Effector memory CD4-positive, alpha-beta T cell (primary cell): ENCODE measurements at places on chromosomes 3 and 15.

DNA sequence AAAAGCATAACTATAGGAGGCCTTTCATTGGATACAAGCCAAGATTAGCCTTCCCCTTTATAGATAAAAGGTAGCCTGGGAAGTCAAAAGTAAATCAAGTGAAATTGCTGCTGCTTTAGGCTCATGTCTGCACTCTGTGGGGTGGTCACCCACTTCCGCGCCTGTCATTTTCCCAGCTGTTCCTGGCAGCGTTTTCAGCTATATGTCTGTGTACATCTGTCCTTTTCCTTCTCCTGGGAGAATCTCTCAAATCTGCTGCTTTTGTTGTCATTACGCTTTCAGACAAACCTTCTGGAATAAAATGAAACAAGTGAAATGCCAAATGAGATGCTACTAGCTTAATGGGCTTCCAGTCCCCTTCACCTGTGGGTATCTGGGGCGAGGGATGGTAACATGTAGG lies 211.8 kb downstream of the MCTP2 start:
- DNase-seq, result no peak

DNA sequence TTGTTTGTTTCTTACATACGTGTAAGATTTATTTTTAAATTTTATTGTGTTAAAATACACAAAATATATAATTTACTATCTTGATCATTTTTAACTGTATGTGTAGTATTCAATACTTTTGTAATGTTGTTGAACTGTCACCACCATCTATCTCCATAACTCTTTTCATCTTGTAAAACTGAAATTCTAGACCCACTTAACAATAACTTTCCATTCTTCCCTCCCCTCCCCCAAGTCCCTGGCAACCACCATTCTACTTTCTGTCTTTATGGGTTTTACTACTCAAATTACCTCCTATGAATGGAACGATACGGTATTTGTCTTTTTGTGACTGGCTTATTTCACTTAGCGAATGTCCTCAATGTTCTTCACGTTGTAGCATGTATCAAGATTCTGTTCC lies 262.1 kb upstream of the CHRM5 start:
- no peak for DNase-seq

DNA sequence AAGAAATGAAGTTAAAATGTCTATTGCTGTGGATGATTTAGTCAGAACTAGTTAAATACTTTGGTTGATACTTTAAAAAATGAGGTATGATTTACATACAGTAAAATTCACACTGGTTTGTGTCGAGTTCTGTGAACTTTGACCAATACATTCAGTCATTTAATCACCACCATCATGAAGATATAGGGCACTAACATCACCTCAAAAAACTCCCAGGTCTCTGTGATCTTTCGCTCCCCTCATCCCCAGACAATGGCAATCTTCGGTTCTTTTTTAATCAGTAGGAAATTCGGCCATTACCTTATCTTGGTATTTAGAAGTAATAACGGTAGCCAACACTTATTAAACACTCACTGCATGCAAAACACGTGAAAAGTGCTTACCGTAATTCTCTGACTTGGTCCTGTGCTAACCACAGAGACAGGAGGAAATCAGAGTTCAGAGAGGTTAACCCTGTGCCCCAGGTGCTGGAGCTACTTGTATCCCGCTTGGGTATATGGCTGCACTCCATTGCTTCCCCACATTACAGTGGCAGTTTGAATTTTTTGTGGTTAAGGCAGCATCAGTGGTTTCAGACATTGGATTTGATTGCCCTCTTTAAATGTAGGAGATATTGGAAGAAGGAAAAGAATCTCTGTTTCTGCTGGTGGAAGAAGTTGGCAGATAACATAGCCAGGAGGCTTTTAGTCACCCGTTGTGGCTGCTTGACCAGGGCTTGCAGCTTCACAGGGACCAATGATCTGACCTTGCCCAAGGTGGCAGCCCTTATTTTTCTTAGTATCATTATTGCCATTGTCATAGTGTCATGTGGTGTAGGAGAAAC lies 4.2 kb downstream of the PLCL2 start:
- DNase-seq, result no peak

DNA sequence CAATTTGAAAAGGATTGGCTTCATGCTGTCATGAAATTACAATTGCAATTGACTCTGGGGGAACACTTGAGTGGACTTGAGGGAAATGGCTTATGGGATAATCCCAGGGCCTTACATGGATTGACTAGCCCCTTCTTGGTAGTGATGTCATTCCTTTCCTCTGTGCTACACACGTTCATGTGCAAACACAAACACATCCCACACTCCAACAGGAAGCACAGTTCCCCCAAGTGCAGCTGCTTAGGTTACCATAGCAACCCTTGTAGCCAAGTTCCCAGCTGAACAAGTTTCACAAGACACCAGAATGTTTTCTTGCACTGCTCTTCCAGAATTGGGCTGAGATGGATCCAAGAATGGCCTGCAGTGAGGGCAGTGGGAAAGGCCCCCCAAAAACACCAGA lies 217.0 kb downstream of the ZNF621 start:
- DNase-seq, result no peak

DNA sequence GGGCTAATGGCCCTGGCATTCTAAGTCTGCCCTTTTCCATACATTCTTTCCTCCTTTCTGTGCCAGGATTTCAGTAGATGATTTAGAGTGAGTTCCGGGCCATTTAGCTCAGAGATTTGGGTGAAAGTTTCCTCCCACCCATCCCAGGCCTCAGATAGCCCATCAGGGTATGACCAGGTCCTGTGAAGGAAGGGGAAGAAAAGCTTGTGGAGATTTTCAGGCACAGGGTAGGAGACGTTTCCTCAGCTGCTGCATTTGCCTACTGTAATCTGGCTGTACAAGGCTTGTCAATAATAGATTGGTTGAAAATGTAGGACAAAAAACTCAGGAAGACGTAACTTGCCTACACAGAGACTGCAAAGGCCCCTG lies 63.2 kb upstream of the BCL6 start:
- no peak for DNase-seq

DNA sequence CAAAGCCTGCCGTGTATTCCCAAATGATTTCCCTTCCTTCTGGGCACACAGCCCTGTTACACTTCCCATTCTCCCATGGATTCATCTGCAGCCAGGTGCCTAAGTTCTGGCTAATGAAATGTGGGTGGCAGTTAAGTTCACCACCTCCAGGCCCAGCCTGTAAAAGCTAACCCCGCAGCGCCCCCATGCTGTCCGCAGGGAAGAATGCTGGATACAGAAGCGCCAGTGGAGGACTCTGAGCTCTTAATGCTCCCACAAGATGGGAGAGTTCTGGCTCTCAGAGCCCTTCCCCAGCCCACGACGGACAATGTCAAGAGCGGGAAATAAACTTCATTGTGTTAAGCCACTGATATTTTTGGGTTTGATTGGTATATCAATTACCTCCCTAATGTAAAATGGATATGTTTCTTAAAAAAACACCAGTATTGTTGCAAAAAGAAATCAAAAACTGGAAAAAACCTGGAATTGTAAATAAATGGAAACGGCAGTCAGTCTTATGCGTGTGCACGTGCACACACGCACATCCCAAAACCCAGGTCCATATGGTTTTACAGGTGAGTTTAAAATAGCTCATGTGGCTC lies 37.7 kb upstream of the FGD5 start:
- DNase-seq, result no peak

GRCh38 chr3:27454914-27455313 lies 29.3 kb downstream of the SLC4A7 start:
- no peak for DNase-seq

DNA sequence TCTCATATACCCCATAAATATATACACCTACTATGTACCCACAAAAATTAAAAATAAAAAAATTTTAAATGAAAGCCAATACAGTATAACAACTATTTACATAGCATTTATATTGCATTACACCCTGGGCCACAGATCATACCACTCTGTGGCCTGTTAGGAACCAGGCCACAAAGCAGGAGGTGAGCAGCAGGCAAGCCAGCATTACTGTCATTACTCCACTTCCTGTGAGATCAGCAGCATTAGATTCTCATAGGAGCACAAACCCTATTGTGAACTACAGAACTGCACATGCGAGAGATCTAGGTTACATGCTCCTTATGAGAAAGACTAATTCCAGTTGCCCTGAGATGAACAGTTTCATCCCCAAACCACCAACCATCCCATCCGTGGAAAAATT lies 17.4 kb downstream of the FILIP1L start:
- DNase-seq, result no peak

GRCh38 chr15:91067036-91067435 lies 33.0 kb upstream of the SV2B start:
- DNase-seq, result no peak

DNA sequence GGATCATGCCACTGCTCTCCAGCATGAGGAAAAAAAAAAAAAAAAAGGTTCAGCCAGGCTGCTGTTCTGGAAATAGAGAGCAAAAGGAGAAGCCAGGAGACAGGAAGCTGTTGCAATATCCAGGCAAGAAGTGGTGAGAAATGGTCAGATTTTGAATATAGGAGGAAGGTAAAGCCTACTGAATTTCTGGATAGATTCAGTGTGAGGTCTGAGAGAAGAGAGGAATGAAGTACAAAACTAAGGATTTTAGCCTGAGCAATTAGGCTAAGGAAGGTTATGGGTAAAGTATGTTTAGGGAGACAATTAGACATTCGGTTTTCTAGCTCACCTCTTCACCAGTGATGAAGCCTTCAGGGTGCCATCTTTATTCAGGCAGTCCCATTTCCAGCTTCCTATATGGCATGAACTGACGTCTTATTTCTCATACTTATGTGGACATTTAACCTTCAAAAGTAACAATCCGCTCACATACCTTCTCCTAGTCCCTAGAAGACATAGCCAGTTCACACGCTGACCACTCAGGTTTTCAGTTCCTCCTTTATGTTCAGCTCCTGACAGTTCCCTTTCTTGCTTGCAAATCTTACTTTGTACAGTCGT lies 57.2 kb downstream of the KIF9 start:
- DNase-seq, result no peak

GRCh38 chr15:85463976-85464375 lies 83.6 kb downstream of the AKAP13 start:
- DNase-seq, result no peak

DNA sequence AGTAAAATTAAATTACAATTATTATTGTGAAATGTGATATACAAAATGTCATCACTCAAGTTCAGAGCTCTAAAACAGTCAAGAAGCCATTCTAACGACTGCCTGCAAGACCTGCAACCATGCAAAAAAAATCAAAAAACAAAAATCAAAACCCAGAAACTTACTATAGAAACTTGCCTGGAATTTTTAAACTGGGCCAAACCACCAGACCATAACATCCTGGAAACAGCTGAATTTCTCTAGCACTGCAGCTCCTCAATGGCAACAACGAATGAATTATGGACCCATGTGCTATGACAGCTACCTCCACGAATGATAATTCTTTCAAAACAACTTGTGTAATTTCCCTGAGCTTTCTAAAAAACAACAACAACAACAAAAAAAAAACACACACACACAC lies 130.0 kb upstream of the KCNMB2 start:
- DNase-seq, result no peak
